ENCODE measurements at places on chromosomes 7 and 10.
A peak's percentile ranks its signal among the peaks of the same experiment; 100 is the strongest.

GRCh38 chr7:130990178-130990832 is 256.3 kb upstream of the KLF14 start:
- DNase-seq: no peak

GRCh38 chr10:125661941-125662515 is 20.9 kb downstream of the TEX36 start:
- DNase-seq: peak; percentile 91

GRCh38 chr7:101522021-101522420 is 107.1 kb downstream of the MYL10 start:
- no peak for DNase-seq

- DNase-seq: no peak
Measured at GRCh38 chr7:117751775-117752174, 121.5 kb downstream of the CTTNBP2 start.

- DNase-seq: no peak
Measured at GRCh38 chr7:99369767-99370391, 4.7 kb upstream of the ARPC1B start.

All from fibroblast of the conjunctiva (primary cell).